ENCODE measurements at places on chromosomes 7 and 10.

DNA sequence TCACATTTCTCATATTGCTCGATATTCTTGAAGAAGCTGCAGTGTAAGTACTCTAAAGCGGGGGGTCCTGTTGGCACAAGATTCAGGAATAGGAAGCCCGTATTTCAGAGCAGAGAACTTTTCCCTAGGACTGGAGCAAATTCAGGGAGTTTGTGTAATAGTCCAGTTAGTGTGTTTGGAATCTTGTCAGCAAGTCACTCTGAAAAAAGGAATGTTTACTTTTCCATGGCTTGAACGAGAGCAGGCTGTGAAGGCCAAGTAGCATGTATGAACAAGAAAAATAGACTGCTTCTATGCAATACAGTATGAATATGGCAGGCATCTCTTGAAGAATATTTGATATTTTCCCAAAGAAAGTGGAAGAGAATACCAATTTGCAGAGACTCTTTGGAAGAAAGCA is 39.8 kb downstream of the CDC123 start:
- no peak for DNase-seq

DNA sequence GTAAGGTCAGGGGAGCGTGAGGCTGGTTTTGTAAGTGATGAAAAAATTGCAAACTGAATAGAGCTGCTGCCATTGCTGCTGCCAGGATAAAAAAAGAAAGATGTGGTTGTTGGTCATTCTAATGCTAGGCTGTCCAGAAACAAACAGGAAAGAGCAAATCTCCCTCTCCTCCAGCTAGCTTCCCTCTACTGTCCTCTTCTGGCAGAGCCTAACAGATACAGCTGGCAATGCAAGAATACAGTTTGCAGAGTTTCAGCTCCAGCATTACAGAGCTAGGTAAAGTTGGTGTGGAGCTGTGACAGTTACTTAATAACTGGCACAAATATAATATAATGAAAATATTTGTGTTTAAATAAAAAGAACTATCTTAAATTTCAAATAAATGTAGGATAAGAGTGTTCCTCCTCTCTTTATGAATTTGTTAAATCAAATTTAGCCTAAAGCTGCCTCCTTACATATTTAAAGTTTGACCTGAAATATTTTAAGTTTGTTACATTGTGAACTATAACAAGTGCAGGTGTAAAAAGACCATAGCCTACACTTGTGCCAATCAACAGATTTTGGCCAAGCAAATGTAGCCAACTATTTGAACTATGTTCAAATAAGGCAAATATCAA is 407.7 kb downstream of the SH2D4B start:
- DNase-seq = no peak

- DNase-seq = no peak
Measured at GRCh38 chr7:124679146-124679545, 86.4 kb downstream of the GPR37 start.

DNA sequence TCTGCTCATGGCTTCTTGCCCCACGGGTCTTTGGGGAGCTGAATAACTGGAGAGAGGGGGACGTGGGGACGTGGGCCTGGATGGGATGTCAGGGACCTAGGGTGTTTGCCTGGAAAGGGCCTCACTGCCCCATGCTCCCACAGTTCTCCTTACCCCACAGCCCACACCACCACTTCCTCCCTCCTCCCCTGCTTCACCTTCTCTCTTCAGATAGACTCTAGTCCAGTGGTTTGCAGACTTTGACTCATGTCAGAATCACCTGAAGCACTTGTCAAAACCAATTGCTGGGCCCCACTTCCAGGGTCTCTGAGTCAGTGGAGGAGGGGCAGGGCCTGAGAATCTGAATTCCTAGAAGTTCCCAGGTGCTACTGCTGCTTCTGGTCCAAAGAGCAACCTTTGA is 327.4 kb downstream of the RPS24 start:
- DNase-seq = no peak

- DNase-seq = no peak
Measured at GRCh38 chr10:22454634-22455033, 109.3 kb downstream of the SPAG6 start.

DNA sequence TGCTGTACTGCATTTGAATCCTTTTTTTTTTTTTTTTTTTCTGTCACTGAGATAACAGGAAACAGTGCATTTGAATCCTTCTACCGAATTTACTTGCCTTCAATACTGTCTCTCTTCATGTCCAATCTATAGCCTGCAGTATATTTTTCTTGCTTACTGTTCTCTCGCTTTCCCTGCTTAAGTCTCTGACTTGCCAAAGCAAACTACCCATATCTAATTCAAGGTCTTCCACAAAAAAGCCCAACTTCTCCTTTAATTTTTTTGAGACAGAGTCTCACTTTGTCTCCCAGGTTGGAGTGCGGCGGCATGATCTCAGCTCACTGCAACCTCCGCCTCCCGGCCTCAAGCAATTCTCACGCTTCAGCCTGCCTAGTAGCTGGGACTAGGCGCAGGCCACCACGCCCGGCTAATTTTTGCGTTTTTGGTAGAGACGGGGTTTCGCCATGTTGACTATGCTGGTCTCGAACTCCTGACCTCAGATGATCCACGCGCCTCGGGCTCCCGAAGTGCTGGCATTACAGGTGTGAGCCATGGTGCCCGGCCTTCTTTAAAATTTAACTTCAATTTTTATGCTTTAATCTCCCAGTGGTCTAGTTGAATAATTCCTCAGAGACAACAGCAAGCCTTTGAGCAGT is 882 bp downstream of the PDCD11 start:
- DNase-seq = no peak

GRCh38 chr10:6678211-6678803 is 98.2 kb upstream of the PRKCQ start:
- DNase-seq = peak; percentile 1

DNA sequence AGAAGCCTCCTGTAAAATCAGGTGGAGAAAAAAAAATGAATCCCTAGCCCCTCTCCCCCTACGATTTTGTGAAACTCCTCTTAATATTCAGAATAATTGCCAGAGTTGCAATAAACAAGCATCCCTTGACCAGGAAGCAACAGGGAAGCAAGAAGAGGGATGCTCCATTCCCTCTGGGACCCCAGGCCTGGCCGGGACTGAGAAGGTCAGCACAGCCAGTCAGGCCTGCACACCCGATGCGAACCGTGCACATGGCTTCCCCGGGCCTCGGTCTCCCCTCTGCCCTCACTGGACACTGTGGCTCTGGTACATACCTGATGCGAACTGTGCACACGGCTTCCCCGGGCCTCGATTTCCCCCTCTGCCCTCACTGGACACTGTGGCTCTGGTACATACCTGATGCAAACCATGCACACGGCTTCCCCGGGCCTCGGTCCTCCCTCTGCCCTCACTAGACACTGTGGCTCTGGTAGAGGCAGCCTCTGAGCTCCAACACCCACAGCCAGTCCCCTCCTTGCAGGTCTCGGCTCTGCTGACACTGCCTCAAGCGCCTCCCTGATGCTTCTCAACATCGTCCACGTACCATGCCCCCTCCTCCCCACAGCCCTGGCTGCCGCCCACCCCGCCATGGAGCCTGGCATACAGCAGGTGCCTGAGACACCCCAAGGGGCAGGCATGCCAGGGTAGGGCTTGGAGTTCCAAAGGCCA is 138.6 kb downstream of the DIP2C start:
- DNase-seq = no peak

DNA sequence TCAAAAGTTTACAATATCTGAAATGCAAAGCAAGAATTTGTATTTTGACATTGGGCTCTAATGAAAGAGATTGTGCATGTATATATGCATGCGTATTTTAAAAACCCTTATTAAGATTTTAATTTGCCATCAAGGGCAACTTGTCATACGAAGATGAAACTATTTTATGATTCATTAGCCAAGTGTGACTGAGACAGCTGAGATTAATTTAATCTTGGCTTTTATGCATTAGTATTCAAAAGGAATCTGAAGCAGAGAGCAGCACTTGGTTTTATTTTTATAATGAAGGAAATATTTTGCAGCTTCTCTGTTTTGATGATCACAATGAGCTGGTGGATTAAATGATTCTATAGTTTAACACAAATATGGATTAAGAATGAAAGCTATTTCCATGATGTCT is 45.9 kb upstream of the AKR1E2 start:
- no peak for DNase-seq

GRCh38 chr7:124773339-124773738 is 7.7 kb upstream of the GPR37 start:
- no peak for DNase-seq

GRCh38 chr7:148570510-148570909 is 20.1 kb upstream of the C7orf33 start:
- no peak for DNase-seq

DNA sequence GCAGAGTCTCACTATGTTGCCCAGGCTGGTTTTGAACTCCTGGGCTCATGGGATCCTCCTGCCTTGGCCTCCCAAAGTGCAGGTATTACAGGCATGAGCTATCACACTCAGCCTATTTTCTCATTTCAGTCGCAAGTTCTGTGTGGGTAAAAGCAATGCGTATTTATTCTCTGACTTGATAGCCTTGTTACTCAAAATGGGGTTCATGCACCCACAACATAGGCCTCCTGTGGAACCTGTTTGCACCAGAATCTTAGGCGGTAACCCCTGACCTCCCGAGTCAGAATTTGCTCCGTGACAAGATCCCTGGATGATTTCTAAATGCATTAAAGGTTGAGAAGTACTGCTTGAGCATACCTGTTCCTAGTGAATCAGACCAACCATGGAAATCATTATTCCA is 7.3 kb downstream of the IL2RA start:
- DNase-seq = no peak

GRCh38 chr10:54063514-54063913 is 737.5 kb downstream of the PCDH15 start:
- no peak for DNase-seq

GRCh38 chr10:114272696-114273095 is 33.6 kb downstream of the VWA2 start:
- no peak for DNase-seq

DNA sequence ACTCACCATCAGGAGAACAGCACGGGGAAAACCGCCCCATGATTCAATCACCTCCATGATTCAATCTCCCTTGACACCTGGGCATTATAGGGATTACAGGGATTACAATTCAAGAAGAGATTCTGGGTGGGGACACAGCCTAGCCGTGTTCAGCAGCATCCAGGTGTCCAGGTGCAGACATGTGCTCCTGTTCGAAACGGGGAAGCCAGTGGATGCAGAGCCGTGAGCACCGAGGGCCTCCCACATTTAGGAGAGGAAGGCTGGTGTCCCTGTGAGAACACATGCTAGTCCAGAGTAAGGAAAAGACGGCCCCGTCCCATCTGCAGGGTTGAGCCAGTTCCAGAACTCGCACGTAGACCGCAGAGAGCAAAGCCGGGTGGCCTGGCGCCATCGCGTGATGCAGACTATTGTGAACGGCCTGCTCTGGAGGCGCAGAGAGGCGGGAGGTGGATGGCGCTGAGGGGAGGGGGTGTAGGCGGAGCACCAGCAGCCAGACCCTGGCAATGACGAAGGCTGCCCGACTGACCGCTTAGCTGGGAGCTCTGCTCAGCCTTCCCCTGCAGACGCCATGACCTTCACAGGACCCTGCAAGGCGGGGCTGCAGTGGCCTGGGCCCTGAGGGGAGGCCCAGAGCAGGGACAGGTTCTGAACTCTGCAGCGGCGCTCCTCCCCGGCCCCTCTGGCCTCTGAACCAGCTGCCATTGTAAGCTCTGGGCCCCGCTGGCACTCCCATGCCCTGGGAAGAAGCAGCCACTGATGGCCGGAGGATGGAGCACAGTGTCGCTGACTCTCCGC is 141.6 kb upstream of the TCERG1L start:
- DNase-seq = no peak

DNA sequence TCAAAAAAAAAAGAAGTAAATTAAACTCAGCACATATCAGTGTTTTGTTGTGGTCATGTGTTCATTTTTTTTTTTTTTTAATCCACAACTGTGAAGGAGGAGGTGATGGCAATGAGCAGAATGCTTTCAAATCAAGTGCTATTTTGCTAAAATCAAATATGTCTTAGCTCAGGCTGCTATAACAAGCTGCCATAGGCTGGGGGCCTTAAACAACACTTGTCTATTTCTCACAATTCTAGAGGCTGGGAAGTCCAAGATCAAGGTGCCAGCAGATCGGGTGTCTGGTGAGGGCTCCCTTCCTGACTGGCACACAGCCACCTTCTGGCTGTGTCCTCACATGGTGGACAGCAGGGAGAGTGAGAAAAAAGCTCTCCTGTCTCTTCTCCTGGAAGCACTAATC is 203.9 kb downstream of the FAM107B start:
- no peak for DNase-seq

- no peak for DNase-seq
Measured at GRCh38 chr10:75771606-75772005, 340.2 kb downstream of the LRMDA start.

DNA sequence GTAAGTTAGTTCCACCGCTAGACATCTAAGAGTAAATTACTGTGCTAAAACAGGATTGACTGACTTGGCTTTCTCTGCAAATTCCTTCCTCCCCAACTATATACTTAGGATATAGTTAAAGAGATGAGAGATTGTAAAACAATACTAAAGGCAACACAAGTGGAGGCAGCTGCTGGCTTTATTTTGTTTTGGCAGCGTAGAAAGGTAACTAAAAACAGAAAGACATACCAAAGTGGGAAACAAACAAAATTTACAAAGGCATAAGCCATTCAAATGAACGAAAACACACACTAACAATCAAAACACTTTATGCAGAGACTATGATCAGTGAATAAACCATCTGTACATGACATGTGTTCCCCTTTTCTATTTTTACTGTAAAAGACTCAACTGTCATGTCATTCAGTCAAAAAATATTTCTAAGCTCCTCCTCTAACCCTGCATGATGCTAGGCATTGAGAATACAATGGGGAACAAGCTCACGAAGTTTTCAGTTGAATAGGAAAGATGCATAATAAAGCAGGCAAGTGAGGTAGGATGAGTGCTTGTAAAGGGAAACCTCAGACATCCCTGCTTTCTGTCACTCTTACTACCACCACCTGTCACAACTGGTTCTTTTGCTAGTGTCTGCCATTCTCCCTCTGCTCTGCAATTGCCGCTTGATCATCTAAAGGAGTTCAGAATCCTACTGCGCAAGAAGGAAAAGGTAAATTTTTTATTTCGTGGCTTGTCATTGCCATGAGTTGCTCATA is 64.2 kb upstream of the COL1A2 start:
- no peak for DNase-seq

GRCh38 chr7:81690251-81690650 is 79.6 kb downstream of the HGF start:
- peak; percentile 55 for DNase-seq

DNA sequence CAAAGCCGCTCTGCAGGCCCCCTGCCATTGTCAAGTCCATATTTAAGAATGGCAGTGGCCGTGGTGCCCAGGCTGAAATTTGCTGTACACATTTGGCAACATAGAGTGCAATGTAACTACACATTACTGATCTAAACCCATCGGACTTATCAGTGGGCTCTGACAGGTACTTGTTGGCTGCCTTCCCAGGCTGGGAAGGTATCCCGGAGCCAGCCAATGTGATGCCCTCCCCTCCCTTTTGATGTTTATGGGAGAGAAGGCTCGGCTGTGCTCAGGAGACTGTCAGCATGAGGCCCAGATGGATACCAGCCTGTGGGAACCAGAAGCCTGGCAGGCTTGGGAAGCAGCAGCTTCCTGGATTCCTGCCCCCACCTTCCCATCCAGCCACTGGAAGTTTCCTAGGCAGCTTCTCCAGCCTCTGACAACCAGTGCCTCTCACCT is 146.1 kb upstream of the TCF7L2 start:
- DNase-seq = no peak

Data from SHP77 treated with DMSO at 0.1 percent for 48 hours (cell line).